ENCODE measurements at places on chromosomes 1 and 21. TPM values are rescaled to one million over a fixed set of nuclear protein-coding genes. Genes with fewer than 3 reads are reported as not detected.

- no peaks in the 10 kb centered on the region for H3K36me3 ChIP-seq
- H3K27me3 ChIP-seq = no peaks in the 10 kb centered on the region
- no peaks in the 10 kb centered on the region for H3K4me1 ChIP-seq
- DNase-seq = no peak
Measured at GRCh38 chr1:85991261-85991660, 165.3 kb downstream of the COL24A1 start.

DNA sequence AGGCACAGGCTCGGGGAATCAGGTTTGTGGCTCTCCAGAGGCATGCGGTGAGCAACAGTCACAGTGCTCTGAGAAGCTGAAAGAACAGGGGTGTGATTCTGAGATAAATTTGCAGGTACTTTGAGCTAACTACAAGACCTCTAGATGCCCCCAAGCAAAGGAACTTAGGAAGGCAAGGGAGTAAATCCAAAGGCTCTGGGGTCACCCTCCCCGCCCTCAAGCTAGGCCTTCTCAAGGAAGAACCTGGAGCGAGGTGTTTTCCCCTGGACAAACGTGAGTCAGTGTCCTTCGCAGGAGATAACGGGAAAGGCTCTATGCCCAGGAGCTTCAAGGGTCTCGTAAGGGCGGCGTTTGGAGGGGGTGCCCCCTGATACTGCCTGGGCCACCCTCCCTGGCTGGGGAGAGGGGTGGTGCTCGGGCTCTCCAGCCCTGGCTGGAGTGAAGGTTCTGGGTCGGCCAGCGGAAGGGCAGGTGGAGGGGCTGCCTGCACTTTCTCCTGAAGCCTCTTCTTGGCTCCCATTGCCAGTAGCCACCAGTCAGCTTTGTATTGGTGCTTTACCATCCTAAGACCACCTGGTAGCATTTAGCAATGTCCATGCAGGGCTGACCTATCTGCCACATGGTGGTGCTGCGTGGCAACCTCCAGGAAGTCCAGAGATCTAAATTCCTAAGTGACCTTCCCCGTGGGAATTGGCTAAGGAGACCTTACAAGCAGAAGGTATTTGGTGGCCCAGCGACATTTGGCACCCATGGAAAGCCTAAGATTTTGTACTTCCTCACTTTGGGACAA, 44.0 kb downstream of the GPR161 start:
- no peaks in the 10 kb centered on the region for H3K36me3 ChIP-seq
- no peak overlapping the region for H3K27ac ChIP-seq
- no peak overlapping the region for H3K4me3 ChIP-seq
- DNase-seq = no peak
- no peaks in the 10 kb centered on the region for H3K4me1 ChIP-seq

GRCh38 chr1:51276286-51276685, 40.2 kb downstream of the RNF11 start:
- no peak overlapping the region for H3K4me3 ChIP-seq
- H3K27ac ChIP-seq = no peak overlapping the region
- no peaks in the 10 kb centered on the region for H3K27me3 ChIP-seq
- DNase-seq = no peak

DNA sequence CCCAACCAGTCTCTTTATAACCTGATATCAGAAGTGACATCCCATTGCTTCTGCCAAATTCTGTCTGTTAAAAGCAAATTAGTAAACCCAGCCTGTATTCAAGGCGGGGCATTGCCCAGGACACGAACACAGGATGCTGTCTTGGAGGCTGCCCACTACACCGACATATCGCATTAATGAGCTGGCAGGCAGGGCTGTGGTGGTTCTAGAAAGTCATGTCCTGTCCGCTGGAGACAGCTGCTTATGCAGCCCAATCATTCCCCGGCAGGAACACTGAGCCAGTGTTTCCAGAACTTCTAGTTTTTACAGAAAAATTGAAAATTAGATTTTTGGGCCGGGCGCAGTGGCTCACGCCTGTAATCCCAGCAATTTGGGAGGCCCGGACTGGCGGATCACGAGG, 19.3 kb downstream of the C1orf167 start:
- no peak overlapping the region for H3K4me3 ChIP-seq
- H3K27me3 ChIP-seq = no peaks in the 10 kb centered on the region
- DNase-seq = no peak
- no peak overlapping the region for H3K27ac ChIP-seq
- H3K4me1 ChIP-seq = peaks cover 5% of the 10 kb centered on the region

GRCh38 chr1:169507413-169507812, 21.7 kb upstream of the SLC19A2 start:
- H3K36me3 ChIP-seq = peaks cover 6% of the 10 kb centered on the region
- DNase-seq = no peak
- peaks cover 22% of the 10 kb centered on the region for H3K4me1 ChIP-seq
- no peaks in the 10 kb centered on the region for H3K27me3 ChIP-seq

DNA sequence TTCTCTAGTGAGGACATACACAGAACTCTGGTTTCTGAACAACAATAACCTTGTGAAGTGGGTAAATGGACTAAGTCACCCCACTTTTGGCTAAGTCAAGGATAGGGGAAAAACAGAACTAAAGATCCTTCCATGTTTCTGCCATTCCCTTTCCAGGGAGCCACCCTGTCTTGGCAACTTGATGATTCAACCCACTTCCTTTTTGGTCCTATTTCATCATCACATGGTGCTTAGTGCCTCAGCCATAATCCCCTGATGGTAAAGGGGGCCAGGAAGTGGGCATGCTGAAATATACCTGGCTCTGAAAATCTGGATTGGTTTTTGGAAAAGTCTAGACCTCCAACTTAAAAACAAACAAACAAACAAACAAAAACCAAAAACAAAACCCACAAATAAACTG, 206.4 kb upstream of the FOXD3 start:
- H3K4me1 ChIP-seq = no peaks in the 10 kb centered on the region
- H3K4me3 ChIP-seq = no peak overlapping the region
- no peaks in the 10 kb centered on the region for H3K36me3 ChIP-seq
- H3K27ac ChIP-seq = no peak overlapping the region

DNA sequence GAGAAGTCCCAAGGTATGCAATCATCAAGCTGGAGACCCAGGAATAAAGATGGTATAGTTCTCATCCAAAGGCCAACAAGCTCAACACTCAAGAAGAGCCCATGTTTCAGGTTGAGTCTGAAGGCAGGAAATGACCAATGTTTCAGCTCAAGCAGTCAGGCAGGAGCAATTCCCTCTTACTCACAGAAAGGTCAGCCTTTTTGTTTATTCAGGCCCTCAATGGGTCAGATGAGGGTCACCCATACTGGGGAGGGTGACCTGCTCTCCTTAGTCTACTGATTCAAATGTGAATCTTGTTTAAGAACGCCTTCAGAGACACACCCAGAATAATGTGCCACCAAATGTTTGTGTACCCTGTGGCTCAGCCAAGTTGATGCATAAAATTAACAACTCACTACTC, 262.4 kb downstream of the USP25 start:
- DNase-seq = no peak
- no peak overlapping the region for H3K27ac ChIP-seq
- no peaks in the 10 kb centered on the region for H3K27me3 ChIP-seq

Gene RNF2
- 23.6 TPM for total RNA-seq

Gene TCP10L
- total RNA-seq = 1.2 TPM

Gene SLFNL1
- 0.14 TPM for total RNA-seq

Gene BLACAT1
- total RNA-seq = 0.32 TPM

Gene CYP4A22
- not detected for total RNA-seq

Gene OR2L2
- total RNA-seq = 0.12 TPM

Gene GNG12
- 0.11 TPM for total RNA-seq
